ENCODE measurements at places on chromosomes 4 and X.
A peak's percentile ranks its signal among the peaks of the same experiment; 100 is the strongest.

DNA sequence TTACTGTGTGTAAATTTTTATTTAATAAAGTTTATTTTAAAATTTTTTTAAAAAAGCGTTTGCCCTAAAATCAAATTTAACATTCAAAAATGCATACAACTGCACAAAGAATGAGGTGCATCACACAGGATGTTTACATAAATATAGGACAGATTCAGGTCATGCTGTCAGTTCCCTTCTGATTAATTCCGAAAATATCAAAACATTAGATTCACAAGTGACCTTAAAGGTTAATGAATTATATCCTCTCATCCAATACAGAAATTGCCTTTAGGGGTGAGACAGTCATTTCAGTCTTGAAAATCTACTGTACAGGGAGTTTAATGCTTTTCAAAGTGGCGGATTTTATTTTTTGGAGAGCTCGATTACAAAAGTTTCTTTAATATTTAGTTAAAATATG, 208.7 kb upstream of the FTHL17 start:
- DNase-seq, result no peak

DNA sequence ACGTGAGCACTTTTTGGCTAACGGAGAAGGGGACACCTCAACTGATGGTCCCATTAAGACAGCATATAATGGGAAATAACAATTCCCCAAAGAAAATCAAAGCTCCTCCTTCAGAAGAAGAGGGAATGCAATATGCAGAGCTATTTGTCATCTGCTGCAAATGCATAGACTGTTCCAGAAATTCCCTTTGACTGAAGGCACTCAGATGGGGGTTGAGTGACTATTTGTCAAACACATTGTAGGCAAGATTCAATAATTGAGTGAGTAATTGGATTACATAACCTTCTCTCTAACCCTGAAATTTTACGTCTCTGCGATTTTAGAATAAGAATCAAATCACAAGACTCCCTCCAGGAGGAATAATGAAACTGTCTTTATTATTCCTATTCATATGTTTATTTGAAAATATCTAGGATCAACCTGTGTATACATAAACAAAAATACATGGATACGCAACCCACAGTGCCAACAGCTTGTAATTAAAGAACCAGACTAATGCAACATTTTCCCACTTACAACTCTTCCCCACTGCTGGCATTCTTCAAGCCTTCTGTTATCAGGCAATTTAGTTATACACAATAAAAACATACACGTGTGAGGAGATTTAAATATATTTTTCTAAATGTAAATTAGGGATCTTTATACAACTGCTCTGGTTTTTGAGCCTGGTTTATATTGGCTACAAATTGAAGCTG, 256.6 kb downstream of the GBA3 start:
- DNase-seq, result no peak

DNA sequence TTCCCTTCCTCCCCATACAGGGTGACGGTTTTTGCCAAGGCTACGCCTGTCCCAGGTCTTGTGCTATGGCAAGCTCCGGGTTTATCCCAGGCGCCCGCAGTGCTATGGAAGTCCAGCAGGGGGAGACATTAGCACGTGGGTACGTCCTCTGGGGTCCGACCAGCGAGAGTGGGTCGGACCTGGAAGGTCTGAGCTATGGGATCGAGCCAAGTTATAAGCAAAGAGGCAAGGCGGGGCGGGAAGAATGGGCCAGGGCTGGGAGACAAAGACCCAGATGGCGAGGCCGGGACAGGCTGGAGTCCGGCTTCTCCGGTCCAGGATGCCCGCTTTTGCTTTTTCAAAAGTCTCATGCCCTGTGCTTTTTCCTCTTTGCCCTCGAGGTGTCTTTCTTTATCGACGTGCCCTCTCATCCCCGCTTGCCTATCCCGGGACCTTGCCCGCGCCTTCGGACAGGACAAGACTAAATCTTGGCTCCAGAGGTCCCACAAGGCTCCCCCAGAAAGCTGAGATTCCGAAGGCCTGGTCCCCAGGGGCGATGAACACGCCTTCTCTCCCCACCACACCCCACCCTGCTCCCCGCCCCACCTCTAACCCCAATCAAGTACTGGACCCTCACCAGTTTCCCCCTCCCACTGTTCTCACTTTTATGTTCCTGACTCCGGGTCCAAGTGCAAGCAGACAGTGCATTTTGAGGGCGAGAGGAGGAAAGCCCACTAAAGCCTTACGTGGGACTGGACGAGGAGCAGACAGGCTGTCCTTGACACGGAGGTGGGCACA, 785 bp upstream of the EFNB1 start:
- DNase-seq, result peak; percentile 80

DNA sequence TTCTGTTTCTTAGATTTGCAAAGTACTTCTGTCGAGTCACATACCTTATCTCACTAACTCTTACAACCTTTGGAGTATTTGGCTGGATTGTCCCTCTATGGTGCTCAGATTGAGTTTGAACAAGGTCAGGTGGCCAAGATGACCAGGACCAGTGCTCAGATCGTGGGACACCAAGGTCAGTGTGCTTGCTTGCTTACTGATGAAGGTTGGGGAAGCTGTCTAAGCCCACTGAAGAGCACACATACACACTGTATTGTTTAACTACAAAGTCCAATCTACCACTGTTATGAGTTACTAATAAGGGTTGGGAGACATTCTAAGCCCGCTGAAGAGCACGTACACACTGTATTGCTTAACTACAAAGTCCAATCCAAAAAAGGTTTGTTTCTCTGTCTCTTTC, 53.7 kb downstream of the TAB3 start:
- no peak for DNase-seq

- DNase-seq, result no peak
These were observed 16.5 kb upstream of the MSL3 start for GRCh38 chrX:11741574-11741973.

GRCh38 chr4:41141900-41142299, 72.4 kb downstream of the APBB2 start:
- DNase-seq, result no peak

DNA sequence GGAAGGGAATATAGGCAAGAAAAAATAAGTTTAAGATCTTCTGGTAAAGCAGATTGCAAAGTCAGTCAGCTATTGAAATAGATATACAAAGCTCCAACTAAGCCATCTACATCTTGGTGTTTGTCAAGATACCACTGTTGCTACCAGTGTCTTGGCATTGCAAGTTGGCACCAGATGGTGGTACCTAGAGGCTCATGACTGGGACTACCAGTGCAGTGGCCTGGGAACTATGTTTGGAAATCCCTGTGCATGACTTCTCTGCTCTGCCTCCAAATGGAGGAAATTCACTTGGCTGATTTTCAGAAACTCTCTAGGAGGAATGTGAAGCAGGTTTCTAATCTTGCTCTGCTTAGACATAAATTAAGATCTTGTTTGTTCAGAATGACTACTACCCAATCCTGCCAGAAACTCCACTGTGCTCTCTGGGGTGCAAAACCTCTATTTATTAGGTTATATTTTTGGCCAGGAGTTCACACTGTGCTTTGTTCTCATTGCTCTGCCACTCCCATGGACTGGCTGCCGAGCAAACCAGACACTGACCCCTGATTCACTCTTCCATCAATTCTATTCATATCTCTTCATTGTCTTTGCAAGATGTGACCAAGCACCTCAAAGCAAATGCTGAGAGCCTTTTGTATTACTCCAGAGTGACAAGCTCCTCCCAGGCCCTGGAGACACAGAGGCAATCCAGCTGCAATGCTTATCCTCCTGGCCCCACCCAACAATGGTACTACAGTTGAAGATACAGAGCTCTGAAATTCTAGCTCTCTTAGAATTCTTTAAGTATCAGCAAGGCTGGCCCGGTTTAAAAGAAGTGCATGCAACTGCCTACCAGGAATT, 272.3 kb upstream of the FGF16 start:
- DNase-seq, result no peak

GRCh38 chr4:16537926-16538325, 311.7 kb upstream of the TAPT1 start:
- DNase-seq, result no peak

DNA sequence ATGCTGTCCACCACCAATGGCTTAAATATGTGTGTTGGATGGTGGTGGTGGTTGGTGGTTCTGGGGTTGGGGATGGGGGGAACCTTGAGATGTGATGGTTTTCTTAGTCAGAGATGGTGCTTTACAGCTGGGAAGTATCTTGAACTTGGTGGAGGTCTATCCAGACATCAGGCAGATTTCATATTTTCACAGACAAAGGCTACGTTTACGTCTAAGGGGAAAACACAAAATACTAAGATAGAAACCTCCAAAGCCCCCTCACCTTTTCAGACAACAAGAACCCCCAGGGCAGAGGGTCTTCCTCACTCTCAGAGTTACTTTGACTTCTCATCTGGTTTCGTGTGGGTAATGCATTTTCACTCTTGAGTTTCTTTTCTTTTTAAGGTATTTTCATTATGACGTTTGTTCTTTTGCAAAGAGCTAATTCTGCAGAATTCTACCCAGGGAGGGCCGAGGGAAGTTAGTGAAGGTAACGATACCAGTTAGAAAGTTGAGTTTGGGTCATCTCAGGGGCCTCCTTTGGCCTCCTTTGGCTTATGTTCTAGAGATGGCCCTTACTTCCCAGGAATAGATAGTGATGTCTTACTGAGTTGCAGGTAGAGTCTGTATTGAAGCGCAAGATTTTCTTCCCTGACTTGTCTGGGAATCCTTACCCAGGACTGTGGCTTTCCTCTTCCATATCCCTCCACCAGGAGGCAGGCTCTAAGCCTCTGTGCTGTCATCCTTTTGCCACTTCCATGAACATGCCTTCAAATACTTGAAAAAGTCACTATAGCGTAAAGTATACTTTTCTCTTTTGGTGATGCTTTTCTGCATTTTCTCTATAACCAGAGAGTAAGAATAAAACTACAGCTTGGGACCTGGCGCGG, 31.9 kb downstream of the RHOH start:
- no peak for DNase-seq

GRCh38 chrX:13341491-13342101, 21.7 kb upstream of the ATXN3L start:
- no peak for DNase-seq

DNA sequence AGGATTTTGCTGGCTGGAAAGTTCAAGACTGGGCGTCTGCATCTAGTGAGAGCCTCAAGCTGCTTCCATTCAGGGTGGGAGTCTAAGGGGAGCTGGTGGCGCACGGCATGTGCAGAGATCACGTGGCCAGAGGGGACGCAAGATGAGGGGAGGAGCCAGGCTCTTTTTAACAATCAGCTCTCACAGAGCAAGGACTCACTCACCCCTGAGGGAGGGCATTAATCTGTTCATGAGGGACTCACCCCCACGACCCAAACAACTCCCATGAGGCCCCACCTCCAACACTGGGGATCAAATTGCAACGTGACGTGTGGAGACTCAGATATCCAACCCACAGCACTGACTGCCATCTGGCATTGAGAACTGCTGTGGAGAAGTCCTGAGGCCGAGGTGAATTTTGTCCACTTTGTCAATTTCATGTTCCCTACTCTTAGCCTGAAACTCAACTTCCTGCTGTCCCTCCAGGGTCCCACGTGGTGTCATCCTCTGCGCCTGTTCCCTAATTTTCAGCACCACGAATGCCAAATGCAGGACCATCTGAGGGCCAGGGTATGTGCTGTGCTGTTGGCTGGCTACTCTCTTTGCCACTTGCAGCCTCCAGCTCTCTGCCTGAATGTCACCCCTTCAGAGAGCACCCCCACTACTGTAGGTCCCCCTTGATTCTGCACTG, 5.6 kb downstream of the ZFP92 start:
- DNase-seq, result no peak

DNA sequence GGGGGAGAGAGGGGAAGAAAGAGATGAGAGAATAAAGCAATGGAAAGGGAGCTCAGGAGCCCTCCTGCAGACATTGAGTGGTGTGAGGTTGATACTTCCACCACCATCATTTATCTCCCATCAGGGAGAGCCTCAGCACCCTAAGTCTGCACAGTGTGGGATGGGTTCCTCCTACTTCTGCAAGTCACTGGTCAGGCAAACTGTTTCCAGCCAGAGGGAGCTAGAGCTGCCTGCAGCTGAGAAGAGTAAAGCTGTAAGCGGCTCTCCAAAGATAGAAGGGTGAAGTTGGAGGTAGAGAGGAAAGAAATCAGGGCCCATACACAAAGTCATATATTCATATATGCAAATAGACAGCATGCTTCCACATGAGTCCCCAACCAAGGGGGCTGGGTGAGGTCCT, 21.9 kb upstream of the ZNF81 start:
- DNase-seq, result peak; percentile 67

DNA sequence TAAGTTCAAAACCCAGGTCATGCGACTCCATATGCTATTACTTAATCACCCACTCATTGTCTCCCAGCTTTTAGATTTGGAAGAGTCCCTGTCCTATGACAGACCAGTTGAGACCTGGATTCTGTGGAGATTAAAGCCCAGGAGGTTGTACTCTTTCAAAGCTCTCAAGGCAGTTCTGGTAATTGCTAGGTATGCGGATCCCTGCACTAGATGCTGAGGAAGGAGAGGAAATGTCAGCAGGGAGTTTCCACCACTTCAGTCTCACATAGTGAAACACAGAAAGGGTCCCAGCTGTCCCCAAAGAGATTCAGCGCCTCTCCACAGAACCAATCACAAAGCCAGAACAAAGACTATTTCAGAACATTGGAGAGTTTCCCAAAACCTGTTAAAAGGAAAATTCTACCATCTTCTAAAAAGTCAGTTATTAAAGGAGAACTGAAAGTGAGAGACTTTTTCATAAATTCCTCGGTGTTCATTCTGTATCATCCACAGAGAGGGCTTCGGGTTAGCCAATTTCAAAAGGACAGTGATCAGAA, 53.4 kb downstream of the IRF2 start:
- no peak for DNase-seq

- DNase-seq, result peak; percentile 6
These were observed 55.1 kb downstream of the NAF1 start for GRCh38 chr4:163111588-163111987.

DNA sequence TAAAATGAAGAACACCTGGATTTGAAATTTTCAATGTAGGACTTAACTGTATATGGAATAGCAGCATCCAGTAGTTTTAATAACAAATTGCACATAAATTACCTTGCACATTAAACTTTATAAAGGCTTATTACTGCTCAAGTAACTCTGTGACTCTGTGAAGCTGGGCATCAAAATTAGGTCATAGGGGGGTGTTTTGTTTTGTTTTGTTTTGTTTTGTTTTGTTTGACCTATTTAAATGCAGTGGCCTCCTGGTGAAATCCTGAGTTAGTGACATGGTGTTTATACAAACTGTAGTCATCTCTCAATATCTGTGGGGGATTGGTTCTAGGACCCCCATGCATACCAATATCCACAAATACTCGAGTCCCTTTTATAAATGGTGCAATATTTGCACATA, 51.9 kb upstream of the ADAD1 start:
- no peak for DNase-seq

GRCh38 chr4:161287678-161288352, 876.0 kb downstream of the FSTL5 start:
- DNase-seq, result no peak

DNA sequence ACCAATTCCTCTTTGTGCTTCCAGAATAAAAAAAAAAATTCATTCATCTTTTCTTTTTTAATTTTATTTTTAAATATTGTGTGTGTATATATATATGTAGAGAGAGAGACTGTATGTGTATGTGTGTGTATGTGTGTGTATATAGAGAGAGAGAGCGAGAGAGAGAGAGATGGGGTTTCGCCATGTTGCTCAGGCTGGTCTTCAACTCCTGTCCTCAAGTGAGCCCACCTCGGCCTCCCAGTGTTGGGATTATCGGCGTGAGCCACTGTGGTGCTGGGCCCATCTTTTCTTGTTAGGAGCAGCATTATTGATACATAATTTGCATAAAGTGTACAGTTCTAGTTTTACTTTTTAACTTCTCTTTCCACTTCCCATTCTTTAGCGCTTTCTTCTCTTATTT, 33.6 kb downstream of the KDM6A start:
- DNase-seq, result no peak

- no peak for DNase-seq
These were observed 96.7 kb upstream of the FTHL17 start for GRCh38 chrX:31168551-31168950.

All from erythroblast (primary cell).